Posterior vena cava (tissue), 2 donors: ENCODE measurements at places on chromosomes 12 and 14.

- peak; percentile 95 for DNase-seq
These were observed 1.3 kb upstream of the IGFBP6 start for GRCh38 chr12:53096089-53096741.

DNA sequence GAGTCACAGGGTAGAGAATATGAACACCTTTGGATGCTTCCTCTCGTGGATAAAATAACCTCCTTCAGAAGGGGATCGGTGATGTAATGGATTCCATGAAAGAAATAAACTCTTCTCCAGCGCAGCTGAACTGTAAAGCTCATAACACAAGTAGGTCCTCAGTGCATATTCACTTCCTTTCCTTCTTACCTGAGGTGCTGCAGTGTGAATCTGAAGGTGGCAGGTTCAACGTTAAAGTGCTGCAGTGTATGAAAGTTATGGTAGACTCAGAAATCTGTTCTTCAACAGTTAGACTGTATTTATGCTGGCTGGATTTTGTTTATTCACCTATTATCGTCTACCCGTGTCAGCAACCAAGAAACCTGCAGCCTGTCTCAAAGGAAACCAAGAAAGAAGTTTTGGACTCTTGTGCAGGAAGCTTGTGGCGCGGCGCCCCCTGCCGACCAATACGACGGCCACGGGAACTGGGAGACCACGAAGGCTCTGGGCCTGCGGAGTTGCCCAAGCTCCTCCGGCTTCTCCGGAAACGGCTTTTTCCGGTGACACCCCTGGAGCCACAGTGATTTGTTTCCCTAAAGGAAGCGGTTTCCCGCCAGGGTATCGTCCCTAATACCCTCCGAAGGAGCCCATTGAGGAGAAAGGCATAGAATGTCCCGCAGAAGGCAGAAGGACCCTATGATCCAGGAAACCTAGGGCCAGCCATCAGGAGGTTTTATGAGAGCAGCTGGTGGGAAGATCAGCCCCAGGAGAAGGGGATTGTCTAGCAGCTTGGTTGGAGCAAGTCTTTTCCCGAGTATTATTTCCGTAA, 17.6 kb upstream of the RNASE3 start:
- peak; percentile 96 for DNase-seq

DNA sequence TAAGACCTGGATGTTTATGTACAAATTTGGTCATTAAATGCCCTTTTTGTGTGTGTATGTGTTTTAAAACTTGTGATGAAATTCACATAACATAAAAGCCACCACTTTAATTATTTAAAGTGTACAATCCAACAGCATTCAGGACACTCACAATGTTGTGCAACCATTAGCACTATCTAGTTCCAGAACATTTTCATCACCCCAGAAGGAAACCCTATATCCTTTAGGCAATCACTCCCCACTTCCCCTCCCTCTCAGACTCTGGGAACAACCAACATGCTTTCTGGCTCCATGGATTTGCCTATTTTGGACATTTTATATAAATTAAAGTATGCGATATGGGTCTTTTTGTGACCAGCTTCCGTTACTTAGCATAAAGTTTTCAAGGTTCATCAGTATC, 124.6 kb downstream of the TTC7B start:
- DNase-seq = no peak

DNA sequence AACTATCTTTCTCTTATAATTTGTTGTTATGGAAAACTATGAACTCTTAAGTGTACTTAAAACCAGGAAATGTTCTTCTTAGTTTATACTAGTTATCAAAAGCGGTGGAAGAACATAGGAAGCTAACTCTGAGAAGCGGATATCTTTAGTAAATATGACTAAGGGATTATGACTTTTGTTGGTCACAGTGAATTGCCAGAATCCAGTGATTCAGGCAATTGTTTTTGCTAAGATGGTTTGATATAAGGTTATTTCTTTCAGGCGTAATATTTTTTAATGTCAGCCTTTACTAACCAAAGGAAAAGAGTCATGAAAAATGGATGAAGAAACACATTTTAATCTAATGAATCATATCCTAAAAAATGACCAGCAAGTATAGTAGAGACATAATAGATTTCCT, 473.5 kb downstream of the FOXG1 start:
- no peak for DNase-seq

GRCh38 chr12:15581006-15581405, 208.2 kb downstream of the EPS8 start:
- DNase-seq = no peak

DNA sequence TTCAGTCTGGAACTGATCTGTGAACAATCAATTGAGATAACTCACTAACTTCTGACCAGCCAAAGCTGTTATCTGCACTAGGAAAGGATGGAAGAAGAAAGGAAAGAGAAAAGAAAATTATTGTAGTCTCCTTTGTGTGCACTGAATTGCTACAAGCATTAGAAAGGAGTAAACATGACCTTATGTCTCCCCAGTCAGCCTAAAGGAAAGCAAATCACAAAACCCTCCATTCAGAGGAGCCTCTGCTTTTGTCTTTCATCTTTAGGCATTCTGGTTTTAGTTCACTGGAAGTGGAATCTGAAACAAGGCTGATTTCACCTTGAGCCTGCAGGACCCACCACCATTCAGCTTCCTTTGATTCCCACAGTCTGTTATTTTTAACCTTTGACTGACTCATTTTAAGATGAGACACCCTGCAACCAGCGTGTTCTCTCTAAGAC, 26.0 kb downstream of the TBX3 start:
- DNase-seq = no peak

- no peak for DNase-seq
These were observed 5.5 kb downstream of the LUM start for GRCh38 chr12:91105807-91106206.

- no peak for DNase-seq
These were observed 10.7 kb upstream of the LLPH start for GRCh38 chr12:66141299-66141698.

DNA sequence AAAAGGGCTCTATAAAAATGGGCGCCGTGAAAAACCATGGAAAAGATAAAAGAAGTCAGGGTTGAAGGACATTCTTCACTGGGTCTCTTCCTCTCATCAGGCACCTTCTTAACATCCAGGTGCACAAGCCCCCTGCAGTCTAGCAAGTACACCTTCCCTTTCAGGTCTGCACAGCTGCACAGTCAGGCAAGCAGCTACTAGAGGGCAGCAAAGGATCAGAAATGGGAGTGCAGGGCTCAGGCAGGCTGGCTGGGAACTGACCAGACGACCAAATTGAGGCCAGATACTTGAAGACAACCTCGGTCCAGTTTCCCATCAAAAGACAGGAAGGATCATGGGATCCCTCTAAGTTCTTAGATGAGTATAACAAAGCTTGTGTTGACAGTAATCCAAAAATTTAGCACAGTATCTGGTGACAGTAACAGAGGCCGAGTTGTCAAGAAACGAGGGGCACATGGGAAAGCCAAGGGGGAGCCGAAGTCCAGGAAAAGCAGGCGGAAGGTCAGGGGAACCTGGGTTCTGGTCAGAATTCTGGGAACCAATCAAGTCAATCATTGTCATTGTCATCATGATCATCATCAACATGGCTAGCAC, 10.1 kb upstream of the GRIP1 start:
- DNase-seq = no peak

DNA sequence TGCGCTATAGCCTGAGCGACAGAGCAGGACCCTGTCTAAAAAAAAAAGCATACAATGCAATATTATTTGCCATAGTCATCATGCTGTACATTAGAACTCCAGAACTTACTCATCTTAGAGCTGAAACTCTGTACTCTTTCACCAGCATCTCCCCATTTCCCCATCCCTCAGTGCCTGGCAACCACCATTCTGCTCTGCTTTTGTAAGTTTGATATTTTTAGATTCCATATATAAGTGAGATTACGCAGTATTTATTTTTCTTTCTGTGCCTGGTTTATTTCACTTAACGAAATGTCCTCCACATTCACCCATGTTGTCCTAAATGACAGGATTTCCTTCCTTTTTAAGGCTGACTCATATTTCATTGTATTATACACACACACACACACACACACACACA, 121.8 kb downstream of the BBS10 start:
- no peak for DNase-seq

DNA sequence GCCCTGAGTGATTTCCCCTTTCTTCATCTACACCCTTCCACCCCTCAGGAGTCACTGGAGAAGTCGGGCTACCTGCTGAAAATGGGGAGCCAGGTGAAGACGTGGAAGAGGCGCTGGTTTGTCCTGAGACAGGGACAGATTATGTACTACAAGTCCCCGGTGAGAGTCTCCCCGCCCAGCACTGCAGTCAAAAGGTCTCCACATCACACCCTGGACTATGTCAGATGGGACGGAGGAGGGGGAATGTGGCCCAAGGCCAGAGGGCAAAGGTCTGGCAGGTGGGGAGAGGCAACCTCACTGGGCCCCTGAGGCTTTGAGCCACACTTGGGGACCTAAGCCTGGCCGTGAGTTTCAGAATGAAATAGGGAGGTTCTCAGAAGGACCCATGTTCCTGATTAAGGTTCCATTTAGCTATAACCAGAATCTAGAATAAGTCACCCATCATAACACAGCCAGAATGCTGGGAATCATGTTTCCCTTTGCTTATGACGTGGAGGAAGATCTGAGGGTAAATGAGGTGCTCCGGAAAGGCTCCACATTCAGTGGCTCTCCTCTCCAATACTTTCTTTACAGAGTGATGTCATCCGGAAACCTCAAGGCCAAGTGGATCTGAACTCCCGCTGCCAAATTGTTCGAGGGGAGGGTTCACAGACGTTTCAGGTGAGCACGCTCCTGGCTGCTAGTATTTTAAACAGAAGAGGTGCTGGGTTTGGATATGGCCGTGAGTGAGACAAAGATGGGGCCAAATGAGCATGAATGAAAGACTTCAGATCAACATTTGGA, 26.6 kb downstream of the PIGH start:
- DNase-seq = peak; percentile 30

- peak; percentile 81 for DNase-seq
These were observed 30.2 kb downstream of the PEX5 start for GRCh38 chr12:7219599-7220243.

DNA sequence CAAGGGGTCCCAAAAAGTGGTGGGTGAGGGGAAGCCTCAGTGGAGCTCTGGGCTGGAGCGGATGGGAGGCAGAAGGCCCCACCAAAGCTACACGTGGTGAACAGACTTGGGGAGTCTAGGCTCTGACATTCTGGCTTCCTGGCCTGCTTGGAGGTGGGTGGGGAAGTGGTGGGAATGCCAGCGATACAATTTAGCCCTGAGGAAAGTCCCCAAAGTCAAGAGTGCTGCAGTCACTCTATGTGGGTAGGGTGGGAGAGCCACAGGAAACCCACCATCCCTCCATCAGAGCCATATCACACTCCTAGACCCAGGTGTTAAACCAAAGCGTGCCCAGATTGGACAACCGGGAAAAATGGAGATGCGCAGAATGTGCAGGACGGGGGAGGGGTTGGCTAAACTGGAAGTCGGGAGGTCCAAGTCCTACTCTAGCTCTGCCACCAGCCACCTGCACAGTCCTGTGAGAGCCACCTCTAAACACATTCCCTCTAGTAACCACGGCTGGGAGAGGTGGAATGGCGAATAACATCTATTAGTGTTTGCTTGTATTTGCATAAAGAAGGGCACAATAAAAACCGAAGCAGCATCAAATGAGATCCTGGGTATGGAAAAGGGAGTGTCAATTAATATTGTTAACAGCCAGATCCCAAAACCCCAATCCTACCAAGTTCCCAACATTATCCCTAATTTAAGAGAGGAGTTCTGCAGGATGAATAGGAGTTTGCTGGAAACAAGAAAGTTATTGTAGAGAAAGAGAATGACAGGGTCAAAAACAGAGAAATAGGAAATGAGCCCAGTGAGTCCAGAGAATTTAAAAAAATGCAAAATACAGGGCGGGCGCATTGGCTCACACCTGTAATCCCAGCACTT, 14.0 kb upstream of the CD9 start:
- no peak for DNase-seq

DNA sequence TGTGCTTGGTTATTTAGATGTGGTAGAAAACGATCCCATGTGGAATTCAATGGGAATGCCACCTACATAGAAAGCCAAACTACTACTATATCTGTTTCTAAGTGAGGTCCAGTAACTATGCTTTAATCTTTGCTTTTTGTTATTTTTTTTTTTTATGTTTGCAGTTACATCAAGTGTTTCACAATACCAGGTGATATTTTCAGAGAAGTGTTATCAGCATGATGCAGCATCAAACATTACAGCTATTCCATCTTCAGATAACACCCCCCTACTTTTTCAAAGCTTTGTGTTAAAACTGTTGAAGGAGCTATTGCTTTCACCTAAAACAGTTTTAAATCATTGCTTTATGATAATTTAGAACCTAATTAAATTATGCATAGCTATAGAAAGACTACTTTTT, 163.8 kb upstream of the SLC16A7 start:
- DNase-seq = no peak

- no peak for DNase-seq
These were observed 20.5 kb downstream of the VCPKMT start for GRCh38 chr14:50095895-50096294.

GRCh38 chr14:50758305-50758704, 72.7 kb downstream of the NIN start:
- no peak for DNase-seq

DNA sequence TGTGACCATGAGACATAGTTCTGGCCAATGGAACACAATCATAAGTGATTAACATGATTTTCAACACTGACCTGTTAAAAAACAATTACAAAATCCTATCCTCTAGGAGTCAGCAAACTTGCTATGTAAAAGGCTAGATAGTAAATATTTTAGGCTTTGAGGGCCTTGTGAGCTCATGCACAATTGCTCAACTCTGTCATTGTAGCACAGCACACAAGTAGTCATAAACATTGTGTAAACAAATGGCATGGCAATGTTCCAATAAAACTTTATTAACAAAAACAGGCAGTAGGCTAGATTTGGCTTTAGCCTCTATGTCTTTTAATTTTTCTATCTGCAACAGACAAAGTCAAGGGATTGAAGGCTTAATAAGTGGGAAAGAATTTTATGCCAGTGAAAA, 350.7 kb downstream of the C12orf50 start:
- no peak for DNase-seq

DNA sequence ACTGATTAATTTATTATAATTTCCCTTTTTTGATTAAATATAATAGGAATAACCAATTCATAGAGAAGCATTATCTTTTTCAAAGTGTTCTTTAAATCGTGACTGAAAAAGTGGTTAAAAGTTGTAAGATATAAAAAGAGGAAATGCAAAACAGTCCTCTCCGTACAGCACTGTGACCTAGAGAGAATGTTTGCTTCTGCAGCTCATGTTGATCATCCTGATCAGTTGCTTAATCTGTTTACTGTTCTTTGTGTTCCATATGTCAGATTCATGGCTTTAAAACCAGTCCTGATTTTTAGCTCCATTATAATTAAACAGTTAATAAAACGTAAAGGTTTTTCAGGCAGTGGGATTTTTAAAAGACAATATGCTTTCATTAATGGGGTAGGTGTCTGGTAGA, 4.7 kb downstream of the TTC8 start:
- DNase-seq = no peak
